ENCODE measurements at places on chromosomes 4 and X.

- no peak for DNase-seq
Observed at GRCh38 chr4:94534401-94535312, 82.9 kb downstream of the PDLIM5 start.

- no peak for DNase-seq
Observed at GRCh38 chr4:78481180-78481579, 70.4 kb upstream of the ANXA3 start.

GRCh38 chr4:88585917-88586316 is 6.4 kb upstream of the HERC3 start:
- no peak for DNase-seq

- no peak for DNase-seq
Observed at GRCh38 chrX:12681047-12681446, 110.2 kb upstream of the PRPS2 start.

- DNase-seq: no peak
Observed at GRCh38 chrX:4263030-4263803, 549.8 kb upstream of the PRKX start.
